IPS DF 19.7 (cell line): ENCODE measurements at places on chromosomes 3 and 15.

DNA sequence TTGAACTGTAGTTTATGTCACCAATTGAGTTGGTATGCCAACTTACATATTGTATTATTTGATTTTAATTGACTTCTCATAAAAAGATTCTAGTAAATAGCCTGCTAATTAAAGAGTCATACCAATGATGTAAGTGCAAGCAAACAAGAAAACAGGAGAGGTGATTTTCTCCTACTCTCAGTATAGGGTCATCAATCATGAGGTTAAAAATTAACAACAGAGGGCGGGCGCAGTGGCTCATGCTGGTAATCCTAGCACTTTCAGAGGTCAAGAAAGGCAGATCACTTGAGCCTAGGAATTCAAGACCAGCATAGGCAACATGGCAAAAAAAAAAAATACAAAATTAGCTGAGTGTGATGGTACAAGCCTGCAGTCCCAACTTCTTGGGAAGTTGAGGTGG, 108.7 kb downstream of the MYO9A start:
- DNase-seq: no peak

- DNase-seq: no peak
These were observed 13.7 kb downstream of the USP13 start for GRCh38 chr3:179666436-179667035.

DNA sequence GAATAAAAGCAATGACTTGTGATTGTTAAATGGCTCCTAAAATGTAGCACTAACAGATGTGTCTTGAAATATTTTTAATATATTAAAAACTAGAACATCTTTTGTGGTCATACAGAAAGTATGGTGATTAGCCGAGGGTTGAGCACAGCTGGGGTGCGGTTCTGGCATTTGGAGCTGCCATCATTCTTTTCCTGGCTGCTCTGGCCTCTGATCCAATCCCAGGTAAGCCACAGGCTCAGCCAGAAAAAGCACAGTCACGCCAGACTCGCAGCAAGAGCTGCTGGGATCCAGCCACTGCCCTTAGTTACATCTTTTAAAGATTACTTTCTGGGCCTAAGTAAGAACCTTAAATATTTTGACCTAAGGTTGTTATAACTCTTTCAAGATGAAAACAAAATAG, 196.8 kb downstream of the PLCL2 start:
- no peak for DNase-seq

DNA sequence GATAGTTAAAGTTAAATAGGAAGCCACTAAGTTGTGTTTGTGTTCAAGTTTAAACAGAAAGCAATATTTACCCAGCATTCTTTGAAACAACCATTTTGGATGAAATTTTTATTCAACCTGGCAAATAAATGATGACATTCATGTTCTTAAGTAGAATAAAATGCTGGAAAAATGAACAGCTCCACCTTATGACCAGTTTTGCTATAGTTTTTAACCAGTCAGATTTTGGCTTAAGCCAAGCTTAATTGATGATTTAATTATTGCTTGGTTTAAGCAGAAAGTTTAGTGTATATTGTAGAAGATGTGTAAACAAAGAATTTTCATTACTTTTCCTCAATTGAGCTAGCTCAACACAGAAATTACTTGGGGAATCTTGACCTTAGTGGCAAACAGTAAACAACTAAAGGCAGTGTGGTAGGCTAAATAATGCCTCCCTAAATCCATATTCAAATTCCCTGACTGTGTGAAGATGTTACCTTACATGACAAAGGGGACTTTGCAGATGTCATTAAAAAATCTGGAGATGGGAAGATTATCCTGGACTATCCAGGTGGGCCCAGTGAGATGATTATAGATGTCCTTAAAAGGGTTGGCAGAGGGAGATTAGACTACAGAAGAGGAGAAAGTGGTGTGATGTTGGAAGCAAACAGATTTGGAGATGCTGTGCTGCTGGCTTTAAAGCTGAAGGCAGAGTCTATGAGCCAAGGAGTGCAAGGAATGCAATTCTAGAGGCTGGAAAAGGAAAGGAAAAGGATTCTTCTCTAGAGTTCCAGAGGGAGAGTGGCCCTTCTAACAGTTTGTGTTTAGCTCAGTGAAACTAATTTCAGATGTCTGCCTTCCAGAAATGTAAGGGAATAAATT, 448.6 kb upstream of the GOLIM4 start:
- no peak for DNase-seq

DNA sequence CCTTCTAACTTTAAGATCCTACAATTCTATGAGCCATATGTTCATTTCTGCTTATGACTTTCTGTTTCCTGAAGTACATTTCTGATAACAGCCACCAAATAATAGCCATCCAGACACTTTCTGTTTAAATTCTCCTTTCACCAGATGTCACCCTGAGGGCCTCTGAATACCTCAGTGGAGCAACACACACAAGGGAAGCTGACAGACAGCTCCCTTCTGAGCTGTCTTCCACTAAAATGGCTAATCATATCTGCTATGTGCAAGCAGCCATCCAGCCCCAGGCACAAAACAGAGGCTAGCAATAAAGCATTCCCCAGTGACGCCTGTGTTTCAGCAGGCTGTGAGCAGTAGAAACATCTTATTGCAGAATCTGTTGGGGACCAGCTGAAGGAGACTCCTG, 666.6 kb upstream of the UBE2E2 start:
- no peak for DNase-seq

GRCh38 chr3:192367616-192368015, 359.7 kb downstream of the FGF12 start:
- no peak for DNase-seq

GRCh38 chr3:121736112-121736511, 13.4 kb downstream of the GOLGB1 start:
- DNase-seq: no peak

- no peak for DNase-seq
These were observed 140.4 kb downstream of the CD47 start for GRCh38 chr3:107950417-107950816.

DNA sequence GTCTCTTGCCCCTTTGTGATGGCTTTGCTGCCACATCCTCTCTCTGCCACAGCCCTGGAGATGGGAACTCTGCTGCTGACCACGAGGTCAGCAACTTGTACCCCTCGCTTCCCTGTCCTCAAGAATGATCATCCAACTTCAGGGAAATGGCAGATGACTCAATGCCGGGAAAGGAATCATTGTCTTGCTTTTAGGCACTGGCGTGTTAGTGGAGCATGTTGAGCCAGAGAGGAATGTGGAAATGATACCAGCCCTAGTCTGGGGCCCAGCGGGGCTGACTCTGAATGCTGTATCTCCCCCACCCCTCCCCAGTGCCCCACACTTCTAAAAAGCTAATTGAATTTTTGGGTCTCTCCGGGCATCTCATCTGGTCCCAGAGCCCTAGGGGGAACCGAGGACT, 184.9 kb upstream of the BHLHE40 start:
- no peak for DNase-seq

DNA sequence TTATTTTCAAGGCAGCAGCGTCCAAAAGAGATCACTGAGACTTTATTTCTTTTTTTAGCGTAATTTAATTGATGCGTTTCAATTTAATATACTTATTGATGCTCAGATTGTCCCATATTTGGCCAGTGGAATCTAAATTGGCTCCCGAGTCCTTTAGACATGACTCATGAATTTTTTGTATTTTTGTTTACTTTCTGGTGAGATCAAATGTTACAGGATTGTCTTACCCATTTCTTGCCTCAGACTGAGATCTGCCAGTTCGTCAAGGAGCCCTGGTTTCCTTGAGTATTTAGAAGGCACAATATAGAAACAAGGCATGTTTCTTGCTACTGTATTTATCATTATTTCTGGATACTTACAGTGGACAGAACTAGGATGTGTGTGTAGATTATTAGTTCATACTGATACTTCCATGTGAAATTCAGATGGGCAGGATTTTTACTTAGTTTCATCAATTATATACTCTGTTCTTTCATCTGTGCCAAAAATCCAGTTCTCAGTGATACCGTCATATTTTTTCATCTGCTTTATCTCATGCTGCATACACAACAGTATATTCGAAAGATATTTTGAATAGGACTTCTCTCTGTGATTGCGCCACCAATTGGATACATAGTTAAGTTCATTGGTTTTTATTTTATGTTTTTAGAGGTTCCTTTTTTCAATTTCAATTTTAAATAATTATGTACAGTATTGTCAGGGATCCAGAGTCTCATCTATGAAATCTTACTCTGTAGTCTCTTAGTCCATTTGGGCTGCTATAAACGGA, 436.9 kb upstream of the C2CD4B start:
- DNase-seq: no peak

DNA sequence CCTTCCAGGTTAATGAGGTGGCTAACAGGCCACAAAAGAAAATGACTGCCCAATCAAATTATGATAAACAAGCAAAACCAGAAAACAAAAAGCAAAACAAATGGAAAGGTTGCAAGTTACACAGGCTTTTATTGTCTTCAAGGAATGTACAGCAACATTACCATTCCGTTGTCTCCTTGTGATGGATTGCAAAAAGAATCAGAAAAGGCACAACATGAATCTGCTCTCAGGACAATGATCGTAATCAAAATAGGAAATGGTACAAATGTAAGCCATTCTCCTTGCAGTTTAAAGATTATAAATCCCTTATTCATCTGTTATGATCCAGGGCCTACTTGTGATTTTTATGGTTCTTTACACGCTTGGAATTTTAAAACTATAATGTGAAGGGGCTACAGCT, 125.8 kb downstream of the ECT2 start:
- no peak for DNase-seq

DNA sequence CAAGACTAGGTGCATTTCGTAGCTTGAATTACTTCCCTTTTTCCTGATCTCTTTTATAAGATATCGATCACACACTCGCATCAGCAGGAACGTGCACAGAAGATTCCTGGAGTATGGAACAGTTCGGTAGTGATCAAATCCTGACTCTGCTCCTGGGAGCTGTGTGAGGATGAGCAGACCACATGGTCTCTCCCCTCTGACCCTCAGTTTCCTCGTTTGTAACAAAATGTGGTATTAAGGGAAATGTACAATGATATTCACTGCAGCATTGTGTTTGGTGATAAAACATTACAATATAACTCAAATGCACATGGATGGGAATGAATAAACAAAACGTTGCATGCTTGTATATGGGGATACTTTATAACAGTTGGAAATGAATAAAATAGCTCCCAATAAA, 26.7 kb downstream of the TMED3 start:
- DNase-seq: no peak

DNA sequence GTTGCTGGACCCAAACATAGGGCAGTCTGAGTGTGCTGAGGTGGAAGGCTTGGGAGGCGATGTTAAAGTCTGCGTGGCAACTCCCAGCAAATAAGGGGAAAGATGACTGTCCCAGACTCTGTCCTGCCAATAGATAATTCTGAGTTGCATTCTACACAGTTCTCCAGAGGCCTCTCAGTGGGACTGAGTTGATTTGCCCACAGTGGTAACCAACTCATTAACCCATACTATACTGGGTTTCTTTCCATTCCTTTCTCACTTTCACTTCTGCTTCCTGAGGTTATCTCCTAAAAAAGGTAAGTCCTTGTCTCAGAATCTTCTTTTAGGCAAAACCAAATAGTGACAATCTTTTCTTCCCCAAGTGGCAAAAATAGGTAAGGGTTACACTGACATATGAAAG, 549.9 kb upstream of the DPPA4 start:
- DNase-seq: no peak

DNA sequence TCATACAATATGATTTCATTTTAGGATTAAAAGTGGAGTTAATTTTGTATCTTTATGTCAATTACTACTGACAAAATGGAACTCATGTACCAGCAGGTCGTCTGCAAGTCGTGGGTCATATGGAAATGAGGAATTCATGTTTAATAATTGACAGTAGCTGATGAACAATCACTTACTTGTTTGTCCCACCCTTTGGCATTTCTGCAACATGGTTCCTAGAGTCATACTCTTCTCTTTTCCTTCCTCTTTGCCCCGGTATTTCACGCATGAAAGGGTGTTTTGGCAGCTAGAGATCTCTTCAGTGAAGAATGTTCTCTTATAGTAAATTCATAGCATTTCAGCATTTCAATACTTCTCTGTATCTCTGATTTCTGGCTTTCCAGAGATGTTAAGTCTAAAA, 133.3 kb upstream of the SLC24A5 start:
- DNase-seq: no peak

- DNase-seq: no peak
These were observed 130.5 kb upstream of the NR2E3 start for GRCh38 chr15:71679793-71680353.

DNA sequence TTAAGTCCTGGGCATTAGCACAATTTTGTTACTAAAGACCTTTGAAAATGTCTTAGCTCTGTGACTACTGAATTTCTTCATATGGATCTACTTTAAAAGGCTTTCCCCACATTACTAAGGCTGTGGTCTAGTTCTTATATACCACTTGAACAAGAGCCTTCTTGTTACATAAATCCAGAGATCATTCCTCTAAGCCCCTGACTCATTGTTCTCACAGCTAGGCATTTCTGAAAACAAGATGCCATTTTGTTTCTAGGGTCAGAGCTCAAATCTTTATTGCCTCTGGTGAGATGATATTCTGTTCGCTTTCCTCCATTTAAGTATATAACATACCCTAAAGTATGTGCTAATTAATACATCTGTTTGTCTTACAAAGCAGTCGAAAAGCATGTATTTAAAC, 29.8 kb upstream of the LPP start:
- DNase-seq: no peak

DNA sequence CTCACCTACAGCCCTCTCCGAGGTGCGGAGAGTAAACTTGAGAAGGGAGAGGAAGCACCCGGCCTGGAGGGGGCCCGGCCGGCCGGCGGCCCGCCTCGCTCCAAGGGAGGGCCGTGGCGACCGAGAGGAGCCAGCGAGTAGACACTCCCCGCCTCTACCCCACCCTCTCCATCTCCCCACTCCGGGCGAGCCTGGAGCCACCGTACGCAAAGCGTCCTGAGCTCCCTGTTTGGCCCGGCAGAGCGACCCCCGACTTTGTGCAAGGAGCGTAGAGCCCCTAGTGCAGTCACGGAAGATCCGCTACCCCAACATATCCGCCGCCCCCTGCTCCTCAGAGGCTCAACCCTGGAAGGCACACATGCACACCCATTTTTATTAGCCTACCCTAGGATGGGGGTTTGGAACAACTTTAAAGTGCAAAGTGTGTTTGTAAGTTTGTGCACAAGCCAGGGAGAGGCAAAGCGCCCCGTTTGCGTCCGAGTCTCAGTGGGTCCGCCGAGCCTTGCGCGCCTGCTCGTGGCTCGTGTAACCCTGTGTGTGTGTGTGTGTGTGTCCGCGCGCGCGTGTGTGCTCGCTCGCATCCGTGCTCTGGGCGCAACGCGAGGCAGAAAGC, 508 bp upstream of the SMAD6 start:
- DNase-seq: no peak

GRCh38 chr3:112357930-112358780, 25.2 kb downstream of the CD200 start:
- no peak for DNase-seq
